SHP77 treated with DMSO at 0.1 percent for 48 hours (cell line): ENCODE measurements at places on chromosomes 3 and 15.

- no peak for DNase-seq
Observed at GRCh38 chr3:154971341-154971740, 108.8 kb upstream of the MME start.

DNA sequence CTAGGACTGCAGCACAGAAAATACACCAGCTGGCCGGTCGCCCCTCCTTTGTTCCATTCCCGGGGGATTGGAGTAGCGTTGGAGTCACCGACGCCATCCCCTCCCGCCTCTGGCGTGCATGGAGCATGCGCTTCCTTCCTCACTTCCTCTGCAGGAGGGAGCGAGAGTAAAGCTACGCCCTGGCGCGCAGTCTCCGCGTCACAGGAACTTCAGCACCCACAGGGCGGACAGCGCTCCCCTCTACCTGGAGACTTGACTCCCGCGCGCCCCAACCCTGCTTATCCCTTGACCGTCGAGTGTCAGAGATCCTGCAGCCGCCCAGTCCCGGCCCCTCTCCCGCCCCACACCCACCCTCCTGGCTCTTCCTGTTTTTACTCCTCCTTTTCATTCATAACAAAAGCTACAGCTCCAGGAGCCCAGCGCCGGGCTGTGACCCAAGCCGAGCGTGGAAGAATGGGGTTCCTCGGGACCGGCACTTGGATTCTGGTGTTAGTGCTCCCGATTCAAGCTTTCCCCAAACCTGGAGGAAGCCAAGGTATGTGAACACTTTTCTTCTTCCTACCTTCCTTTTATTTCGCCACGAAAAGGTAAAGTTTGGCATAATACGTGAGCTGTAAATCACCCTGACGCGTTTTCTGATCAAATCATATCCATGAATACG is at the start of gene SCG3:
SCG3 (plus strand) TSS at position 201 of the 661 bp plus-strand sequence; CDS start at position 454, 253 bp downstream.
- DNase-seq = peak; percentile 76

DNA sequence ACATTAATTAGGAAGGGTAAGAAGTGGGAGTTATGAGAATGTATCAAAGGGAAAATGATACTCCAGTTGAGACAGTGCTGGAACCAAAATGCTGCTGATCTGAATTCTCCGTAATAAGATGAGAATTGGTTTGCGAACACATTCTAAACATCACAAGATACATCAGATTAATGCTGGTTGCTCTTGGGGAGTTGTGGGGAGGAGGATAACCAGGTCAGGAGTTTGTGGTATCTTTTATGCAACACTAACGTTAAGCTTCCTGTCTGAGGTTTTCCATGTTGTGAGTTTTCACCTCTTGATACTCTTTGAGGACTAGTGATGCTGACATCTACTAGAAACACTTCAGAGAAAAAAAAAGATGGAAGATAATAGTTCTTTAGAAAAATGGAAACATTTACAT is 47.2 kb downstream of the PPARG start:
- DNase-seq = no peak

DNA sequence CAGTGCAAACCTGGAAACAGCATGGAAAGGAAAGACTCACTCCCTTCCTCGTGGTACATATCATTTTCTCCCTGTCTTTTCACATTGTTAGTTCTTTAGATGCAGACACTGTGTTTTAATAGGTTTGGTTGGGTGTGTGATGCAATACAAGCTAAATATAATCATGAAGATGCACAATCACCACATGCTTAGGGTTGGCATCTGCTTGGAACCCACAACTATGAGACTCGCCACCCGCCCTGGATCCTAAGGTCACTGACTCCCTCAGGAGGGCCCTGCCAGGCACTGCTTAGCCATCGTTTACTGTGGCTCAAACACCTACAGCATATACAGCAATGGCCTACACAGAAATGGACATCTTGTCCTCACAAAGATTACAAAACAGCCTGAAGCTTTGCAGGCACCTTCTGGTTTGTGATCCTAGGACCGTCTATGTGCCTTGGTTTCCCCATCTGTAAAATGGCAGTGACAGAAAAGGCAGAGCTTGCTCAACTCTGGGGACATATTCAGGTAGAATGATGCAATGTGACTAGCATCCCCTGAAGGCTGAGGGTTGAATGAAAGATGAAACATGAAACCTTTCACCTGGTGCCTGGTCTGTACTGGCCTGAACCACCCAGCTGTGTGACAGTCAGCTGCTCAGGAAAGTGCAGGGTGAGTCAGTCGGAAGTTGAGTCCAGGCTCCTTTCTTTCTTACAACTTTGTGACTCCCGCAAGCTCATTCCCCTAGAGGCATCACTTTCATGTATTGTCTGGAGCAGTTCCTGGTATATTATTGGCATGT is 123.6 kb upstream of the PFN2 start:
- no peak for DNase-seq

DNA sequence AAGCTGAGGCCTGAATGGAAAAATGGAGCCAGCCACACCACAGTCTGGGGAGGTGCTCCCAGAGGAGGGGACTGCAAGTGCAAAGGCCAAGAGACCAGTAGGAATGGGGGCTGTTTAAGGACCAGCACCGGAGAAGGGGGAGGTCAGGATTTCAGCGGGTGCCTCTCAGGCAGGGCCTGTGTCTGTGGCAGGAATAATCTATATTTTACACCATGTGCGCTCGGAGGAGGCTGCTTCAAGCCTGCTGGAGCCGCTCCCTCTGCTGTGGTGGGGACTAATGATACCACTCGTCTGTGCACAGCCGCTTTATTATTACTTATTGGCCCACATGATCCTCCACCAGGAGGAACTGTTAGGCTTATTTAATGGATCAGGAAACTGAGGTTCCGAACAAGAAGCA is 45.3 kb downstream of the TPRA1 start:
- no peak for DNase-seq

DNA sequence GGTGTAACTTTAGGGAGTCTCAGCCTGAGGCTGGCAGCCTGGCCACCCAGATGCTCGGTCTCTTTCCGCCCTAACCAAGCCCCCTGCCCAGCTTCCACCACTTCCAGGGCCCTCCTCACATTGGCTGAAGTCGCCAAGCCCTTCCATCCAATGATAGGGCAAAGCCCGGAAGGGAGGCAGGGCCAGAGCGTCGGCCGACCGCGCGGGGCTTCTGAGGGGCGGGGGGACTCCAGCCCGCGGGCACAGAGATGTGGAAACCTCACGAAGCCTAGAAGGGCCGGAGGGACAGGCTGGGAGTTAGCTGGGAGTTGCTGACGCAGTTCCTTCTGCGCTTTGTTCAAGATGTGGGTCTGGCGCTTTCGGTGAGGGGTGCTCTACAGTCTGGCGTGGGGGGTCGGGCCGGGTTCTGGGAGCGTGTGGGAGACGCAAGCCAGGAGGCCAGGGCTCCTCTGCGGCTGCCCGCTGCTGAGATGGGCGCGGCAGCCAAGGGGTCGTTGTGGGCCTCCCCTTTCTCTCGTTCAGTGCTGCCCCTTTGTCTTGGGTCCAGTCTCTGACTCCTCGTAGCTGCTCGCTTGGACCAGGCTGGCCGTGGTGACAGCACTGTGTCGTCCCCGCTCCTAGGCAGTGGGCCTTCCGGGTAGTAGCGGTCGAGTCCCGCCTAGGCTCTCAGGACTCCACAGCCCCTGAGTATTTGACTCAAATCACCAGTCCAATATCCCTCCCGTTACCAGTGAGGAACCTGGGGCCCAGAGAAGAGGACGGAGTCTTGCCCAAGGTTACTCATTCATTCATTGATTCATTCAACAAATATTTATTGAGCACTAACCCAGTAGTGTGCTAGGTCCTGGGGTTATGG is at the start of gene ZNF660:
ZNF660 (plus strand) TSS at position 319 of the 856 bp plus-strand sequence. CDS start 9,230 bp downstream, outside the sequence.
- peak; percentile 43 for DNase-seq

DNA sequence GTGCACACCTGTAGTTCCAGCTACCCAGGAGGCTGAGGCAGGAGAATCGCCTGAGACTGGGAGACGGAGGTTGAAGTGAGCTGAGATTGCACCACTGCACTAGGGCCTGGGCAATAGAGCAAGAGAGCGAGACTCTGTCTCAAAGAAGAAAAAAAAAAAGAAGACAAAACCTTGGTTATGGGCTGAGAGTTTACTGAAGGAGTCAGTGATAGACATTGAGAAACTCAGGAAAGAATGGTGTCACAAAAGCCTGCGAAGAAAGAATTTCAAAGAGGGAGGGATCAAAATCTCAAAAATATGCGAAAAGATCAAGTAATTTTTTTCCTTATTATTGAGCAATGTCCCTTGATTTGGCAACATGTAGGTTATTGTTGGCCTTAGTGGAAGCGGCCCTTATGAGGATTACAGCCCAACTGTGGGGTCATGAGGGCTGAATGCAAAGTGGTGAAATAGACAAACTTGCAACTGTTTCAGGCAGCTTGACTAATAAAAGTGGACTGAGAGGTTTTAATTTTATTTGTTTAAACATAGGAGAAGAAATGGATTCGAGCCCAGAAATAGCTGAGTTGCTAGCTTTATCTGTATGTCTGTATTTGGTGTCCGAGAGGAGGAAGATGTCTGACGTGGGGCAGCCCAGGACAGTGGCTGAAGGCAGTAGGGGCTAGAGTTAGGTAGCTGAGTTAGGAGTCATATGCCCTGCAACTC is 18.8 kb upstream of the CELF6 start:
- no peak for DNase-seq

DNA sequence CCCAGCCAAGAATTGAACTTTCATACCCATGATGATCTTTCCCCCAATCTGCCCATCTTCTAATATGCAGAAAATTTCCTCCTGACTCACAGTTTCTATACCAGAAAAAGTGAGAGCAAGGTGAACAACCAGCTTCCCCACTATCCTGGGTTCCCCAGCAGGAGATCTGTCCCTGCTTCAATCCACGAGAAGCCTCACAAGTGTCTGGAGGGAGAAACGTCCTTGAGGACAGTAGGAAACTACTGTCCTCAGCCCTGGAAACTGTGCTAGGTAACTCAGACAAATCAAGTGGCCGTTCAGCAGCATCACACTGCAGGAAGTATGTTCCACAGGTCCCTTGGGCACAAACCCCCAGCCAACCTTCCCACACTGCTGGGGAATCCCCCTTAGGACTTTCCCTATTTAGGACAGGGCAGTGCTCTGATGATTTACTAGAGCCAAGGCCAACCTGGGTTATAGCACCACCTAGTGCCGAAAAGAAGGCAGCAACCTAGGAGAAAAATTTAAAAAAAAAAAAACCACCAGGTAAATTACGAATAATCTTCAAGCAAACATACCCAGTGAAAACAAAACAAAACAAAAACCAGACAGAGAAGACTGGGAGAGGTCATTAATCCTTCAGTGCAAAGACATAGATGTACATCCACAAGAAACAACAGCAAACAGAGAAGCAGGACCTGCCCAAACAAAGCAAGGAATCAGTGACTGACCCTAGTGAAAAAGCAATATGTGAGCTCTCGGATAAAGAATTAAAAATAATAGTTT is 36.0 kb downstream of the MORC1 start:
- no peak for DNase-seq

DNA sequence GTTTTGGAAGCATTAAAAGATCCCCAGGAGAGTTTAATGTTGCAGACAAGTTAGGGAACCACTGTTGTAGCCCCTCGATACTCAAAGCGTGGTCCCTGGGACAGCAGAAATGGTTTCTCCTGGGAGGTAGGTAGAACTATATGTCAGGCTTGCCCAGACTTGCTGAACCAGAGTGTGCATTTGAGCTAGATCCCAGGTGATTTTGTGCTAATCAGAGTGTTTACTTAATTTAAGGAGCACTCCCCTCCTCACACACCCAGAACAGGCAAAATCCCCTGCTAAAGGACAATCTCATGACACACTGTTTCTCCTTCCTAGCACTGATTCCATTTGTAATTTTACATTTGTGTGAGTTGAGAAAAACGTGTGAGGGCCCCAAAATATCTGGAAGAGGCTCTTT is 24.3 kb downstream of the LMCD1 start:
- no peak for DNase-seq

- DNase-seq = no peak
Observed at GRCh38 chr3:42110631-42111030, 19.5 kb downstream of the TRAK1 start.

- DNase-seq = no peak
Observed at GRCh38 chr3:12484983-12485327, 675 bp downstream of the TSEN2 start.

DNA sequence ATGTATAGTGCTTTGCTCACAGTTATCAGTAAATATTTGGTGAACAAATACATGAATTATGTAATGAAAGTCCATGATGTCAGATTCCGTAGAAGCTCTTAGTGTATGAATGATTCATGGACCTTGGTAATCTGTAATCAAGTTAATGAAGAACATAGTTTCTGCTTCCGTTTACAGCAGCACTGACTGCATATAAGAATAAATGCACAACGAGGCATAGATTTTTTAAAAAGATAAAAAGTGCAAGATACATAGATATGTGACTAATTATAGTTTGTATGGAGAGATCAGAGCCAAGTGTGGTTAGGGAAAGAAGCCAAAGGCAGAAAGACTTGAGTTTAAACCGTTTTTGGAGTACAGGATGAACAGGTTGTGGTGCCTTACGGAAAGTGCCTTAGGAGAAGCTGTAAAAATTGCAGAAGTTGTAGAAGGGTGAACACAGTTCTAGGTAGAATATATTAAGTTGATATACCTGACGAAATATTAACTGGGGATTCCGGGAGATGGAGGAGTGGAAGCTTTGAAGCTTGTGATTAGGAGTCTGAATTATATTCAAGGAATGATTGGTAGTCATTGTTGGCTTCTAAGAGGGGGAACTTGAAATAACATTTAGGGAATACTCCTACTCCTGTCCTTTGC is 293.1 kb downstream of the NLGN1 start:
- no peak for DNase-seq
